ENCODE measurements at places on chromosomes 4 and X. TPM values are rescaled to one million over a fixed set of nuclear protein-coding genes. Genes with fewer than 3 reads are reported as not detected.

GRCh38 chr4:54281054-54281766 lies 52.1 kb downstream of the PDGFRA start:
- DNase-seq, result peak; percentile 70

DNA sequence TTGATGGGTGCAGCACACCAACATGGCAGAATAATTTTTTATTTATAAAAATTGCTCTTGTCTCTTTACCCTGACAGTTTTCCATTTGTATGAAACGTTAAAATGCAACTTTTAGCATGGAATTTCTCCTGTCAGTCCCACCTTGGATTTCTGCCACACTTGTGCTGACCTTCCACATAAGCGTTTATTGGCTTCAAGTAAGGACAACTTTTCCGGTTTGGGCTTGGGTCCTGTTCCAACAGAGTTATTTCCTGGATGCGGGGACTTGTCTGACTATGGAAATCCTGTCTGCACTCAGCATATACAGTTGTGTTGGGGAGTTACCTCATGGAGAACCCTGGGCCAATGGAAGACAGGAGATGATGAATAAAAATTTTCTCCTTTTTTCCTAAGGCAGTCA lies 294.7 kb downstream of the NAF1 start:
- no peak for DNase-seq

Gene ABCD1
- polyA plus RNA-seq, result 1.7 TPM

Gene FANCB
- 2.3 TPM for polyA plus RNA-seq

GRCh38 chrX:81280148-81280547 lies 78.2 kb downstream of the SH3BGRL start:
- DNase-seq, result no peak

DNA sequence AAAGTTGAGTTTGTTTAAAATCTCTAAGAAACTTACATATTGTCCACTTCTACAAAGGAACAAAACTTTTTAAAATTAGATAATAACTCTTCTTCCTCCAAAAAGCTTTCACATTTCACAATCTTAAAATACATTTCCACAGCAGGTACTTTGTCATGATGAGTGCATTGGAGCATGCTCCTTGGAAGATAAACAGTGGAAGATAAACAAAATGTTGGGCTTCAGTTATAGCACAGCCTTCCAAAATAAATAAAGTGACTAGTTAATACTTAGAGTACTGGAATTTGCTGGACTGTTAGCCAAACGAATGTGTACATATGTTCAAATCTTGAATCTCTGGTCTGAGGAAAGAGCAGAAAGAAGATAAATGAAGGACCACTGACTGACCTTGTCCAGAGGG lies 54.9 kb upstream of the PDE5A start:
- DNase-seq, result no peak

GRCh38 chr4:761086-761485 lies 55.5 kb downstream of the PCGF3 start:
- DNase-seq, result no peak

DNA sequence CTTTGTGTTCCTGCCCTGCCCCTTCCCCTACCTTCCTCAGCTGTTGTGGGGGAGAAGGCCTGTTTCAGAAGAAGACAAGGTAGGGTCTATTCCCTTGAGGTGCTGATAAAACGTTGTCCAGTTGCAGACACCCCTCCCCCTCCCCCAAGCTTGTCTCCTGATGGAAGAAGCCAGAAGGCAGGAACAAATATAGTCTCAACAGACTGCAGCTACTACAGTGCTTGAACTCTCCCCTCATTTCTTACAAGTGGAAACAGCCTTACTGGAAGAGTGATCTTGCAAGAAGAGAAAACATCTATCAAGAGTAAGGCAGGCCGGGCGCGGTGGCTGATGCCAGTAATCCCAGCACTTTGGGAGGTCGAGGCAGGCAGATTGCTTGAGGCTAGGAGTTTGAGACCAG lies 11.0 kb upstream of the MAP7D3 start:
- no peak for DNase-seq
